GM18507 (cell line): ENCODE measurements at places on chromosomes 3 and 15.

- no peak for DNase-seq
Measured at GRCh38 chr3:179037351-179037750, 34.3 kb downstream of the ZMAT3 start.

GRCh38 chr15:39369768-39370167 is 211.1 kb upstream of the THBS1 start:
- no peak for DNase-seq

GRCh38 chr3:113103588-113103987 is 107.8 kb upstream of the BOC start:
- DNase-seq: no peak

GRCh38 chr3:190996181-190996775 is 133.8 kb upstream of the GMNC start:
- no peak for DNase-seq

GRCh38 chr3:46478341-46478740 is 13.6 kb upstream of the LTF start:
- DNase-seq: no peak
